ENCODE measurements at places on chromosomes 5 and 9.

DNA sequence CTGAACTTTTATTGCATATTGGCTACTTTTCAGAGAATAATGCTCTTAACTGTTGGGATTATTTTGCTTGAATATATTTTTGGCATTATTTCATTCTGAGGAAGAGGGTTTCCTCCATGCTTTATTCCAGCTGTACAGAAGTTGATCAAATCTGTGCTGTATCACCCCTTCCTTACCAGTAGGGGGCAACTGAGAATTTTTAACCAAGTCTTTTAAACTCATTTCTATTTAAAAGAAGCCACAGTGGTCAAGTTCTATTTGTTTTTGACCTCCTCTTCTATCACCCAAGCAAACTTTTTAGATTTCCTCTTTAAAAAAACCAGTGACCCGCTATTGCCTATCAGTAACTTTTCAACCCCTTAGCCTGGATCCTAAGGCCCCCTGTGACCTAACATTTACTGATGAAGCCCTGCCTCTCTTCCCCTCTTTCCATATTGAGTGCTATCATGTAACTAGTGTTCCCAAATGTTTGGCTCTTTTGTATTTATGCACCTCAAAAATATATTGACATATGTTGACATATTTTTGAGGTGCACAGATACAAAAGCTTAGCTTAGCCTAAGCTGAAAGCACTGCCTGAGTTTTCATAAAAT, 80.6 kb downstream of the FBXO4 start:
- peak; percentile 40 for DNase-seq

DNA sequence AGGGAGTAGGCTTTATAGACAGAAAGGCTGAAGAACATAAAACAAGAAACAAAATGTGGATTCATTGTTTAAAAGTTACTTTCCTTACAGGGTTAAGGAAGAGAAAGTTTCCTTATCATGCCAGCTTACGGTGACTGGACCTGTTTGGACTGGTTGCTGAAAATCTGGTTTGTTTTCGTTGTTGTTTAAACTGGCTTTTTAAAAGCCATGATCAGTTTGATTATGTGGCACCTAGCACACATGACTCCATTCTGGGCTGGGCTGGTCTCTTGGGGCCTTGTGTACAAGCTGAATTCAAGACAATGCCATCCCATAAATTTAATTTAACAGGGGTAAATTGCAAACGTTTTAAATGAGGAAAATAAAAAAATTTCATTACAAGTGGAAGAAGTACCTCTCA, 18.4 kb upstream of the ZNF474 start:
- no peak for DNase-seq

GRCh38 chr9:29241320-29241719, 1668.0 kb upstream of the C9orf72 start:
- no peak for DNase-seq

GRCh38 chr9:16505199-16505598, 365.3 kb downstream of the BNC2 start:
- no peak for DNase-seq

DNA sequence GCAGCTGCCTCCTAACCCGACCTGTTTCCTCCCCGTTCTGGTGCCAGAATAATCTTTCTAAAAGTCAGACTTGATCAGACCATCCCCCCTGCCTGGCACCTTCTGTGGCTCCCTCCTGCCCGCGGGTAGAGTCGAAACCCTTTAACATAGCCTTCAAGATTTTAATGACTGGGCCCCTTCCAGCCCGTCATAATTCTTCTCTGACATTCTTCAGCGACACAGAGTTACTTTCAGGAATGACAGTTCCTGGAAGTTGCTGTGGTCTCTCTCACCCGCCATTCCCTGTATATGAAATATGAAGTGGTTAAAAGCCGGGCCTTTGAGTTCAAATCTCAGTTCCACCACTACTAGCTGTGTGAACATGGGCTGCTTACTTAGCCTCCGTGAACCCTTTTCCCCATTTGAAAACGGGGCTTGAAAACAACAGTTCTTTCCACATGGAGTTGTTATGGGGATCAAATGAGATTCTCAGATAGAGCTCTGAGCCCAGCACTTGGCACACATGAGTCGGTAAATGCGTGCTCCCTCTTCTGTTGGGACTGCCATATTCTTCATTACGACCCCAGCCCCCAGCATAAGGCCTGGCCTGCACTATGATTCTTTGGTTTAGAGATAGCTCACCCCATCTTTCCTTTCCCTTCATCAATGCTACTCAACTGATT, 737 bp downstream of the NANS start:
- DNase-seq: peak; percentile 72

- DNase-seq: no peak
Measured at GRCh38 chr5:157160001-157160400, 6.1 kb downstream of the GARIN3 start.

- no peak for DNase-seq
Measured at GRCh38 chr9:34651876-34652601, at the start of gene IL11RA. IL11RA (plus strand) TSS chr9:34652185; CDS start chr9:34655218, 3,033 bp downstream.

DNA sequence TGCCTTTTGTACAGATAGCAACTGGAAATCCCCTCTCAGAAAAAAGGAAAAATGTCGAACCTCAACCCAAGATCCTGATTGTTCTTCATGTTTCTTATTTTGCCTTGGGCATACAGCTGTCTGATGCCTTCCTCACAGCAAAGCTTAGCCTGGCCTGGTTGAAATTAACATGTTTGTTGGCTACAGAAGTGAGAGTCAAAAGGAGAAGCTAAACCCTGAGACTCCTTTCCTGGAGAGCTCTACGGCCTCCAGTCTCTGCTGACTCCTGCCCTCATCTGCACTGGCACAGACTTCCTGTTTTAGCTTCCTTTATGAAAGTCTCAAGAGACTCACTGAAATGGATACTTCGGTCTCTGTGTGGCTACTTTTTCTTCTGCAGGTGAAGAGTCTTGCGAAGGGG, 186.7 kb downstream of the PARP8 start:
- DNase-seq: no peak

DNA sequence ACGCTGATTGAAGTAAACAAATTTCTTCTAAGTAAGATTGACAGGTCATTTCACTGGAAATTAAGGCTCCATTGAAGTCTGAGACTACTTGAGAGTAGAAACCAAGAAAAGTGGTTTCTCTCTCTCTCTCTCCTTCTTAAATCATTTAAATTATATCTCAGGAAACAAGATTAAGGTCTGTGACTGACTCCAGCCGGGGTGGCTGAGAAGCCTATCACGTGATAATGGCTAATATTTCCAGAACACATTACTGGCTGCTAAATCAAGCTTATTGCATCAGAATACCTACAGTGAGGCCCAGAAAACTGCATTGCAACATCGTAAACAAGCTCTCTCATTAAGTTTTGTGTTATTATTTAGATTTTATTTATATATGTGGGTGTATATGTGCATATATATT, 88.4 kb downstream of the PTCD2 start:
- DNase-seq: peak; percentile 13

DNA sequence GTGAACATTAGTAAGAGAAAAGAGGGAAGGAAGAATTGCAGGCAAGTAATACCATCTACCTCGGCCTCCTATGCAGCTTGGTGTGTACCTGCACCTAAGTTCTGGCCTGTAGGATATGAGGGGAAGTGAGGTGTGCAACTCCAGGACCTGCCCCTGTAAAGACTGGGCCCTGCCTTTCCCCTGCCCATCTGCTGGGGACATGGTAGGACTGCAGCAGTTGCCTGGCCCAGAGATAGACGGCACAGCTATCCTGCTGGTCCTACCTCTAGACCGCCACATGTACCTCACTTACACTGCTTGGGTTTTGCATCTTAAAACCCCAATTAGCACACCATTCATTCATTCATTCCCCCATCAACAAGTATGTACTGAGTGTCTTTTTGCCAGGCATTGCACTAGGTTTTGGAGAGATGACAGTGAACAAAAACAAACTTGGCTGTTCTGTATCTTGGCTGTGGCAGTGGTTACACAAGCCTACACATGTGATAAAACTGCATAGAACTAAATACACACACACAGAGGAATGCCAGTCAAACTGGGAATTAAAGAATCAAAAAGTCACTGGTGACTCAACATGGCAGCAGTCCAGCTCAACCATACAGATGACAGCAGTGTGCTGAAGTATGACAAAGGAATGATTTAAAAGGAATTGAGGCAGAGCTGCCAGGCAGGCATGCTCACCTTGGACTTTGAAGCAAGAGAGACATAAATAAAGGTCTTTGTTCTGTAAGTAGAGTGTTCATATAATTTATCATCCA, 23.3 kb upstream of the MGAT1 start:
- no peak for DNase-seq

- no peak for DNase-seq
Measured at GRCh38 chr5:62954578-62954977, 376.0 kb downstream of the LRRC70 start.

GRCh38 chr9:134775081-134775951, 105.3 kb upstream of the FCN2 start:
- no peak for DNase-seq

GRCh38 chr5:138369706-138370105, 17.2 kb downstream of the KDM3B start:
- peak; percentile 22 for DNase-seq

DNA sequence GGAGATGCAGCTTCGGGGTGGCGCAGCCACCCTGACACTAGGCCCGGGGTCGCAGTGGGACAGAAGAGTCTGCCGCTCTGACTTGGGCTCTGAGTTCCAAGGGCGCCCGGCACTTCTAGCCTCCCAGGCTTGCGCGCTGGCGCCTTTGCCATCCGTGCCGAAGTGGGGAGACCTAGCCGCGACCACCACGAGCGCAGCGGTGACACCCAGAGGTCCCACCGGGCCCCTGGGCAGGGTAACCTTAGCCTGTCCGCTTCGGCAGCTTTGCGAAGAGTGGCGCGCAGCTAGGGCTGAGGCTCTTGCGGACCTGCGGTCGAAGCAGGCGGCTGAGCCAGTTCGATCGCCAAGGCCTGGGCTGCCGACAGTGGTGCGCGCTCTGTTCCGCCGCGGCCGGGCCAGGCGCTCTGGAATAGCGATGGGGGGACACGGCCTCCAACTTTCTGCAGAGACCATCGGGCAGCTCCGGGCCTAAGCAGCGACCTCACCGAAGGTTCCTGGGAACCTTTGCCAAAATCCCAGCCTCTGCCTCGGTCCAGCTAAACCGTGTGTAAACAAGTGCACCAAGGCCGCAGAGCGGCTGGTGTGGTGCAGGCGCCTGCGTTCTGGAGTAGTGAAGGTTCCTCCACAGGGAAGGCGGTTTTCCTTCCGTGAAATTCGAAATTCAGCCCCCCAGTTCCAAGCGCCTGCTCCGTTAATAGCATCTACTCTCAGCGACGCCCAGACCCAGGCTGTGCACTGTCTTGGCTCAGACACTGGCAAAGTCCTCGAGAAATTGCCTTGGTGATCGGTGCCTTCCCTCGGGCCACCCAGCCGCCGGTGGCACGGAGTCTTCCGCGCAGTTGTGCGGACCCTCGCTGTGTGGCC, 7.4 kb downstream of the TLX3 start:
- no peak for DNase-seq

DNA sequence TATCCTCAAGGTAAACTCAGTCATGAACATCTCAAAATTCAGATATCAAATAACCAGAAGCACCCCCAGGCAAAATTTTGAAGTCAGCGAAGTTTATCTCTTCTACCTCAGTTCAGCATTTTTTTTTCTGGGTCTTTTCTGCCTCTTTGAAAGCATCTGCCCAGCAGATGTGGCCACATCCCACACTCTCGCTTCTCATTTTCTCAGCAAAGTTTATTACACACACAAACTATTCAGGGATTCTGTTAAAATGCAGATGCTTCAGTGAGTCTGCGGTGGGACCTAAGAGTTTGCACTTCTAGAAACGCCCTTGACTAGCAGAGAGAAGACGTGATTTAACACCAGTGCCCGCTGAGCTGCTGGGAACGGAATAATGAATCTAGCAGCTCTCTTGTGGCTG, 19.3 kb downstream of the RASEF start:
- no peak for DNase-seq

GRCh38 chr5:163807781-163808180, 302.4 kb downstream of the MAT2B start:
- DNase-seq: no peak

GRCh38 chr5:34045996-34046395, 3.0 kb upstream of the C1QTNF3 start:
- DNase-seq: no peak

DNA sequence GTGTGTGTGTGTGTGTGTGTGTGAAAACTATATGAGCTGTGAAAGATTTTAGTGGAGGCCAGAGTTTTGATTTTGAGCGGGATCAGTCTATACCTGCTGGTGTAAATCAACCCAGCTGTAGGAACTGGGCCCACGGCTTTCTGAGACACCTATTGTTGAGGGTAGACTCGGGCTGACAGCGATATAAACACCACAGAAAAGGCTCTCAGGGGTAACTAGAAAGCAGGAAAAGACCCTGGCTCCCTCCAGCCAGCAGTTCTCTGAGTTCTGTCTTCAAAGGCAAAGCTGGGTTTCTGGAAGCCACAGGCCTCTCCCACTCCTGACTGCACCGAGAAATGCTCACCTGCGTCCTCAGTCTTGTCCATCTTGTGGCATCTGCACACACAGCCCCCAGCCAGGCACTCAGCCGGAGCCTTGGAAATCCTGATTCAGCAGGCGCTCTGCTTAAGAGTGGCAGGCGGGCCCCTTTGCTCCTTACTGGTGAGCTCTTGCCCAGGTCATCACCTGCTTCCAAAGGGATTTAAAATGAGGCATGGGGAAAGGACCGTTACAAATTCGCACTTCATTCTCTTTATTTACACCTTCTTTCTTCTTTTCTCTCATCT, 223.3 kb downstream of the NDUFS4 start:
- no peak for DNase-seq

DNA sequence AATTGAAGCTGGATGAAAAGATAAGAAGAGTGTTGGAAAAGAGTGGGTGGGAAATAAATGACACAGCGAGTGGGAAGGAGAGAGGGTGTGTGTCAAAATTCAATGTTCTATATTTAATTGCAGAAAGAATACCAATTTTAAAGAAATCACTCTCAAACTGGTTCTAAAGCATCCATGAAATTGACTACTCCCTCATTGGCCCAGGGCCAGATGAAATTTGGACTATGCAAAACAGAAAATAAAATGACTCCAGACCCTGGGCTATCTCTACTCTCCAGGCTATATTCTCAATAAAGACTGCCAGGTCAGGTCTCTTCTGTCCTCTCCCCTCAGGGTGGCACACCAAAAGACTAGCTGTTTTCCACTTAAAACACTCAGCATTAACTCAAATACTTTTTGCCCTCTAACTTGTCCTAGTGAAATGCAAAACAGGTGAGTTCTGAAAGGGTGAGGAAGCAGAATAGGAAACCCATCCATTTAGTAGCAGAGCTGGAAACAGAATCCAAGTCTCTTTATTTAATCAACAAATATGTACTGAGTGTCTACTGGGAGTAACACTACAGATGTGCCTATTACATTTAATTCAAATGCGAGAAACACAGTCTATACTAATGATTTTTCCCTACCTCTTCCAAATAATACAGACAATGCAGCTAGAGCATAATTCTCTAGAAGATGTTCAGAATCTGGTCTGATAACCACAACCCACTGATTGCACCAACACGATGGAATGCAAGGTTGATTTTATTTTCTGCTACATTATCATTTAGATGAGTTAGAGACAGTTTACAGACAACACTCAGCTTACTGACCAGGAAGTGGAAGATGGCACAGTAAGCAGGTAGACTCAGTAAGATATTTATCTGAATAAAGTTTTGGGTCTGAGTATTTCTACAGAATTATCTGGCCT, 42.1 kb downstream of the EFCAB9 start:
- no peak for DNase-seq

- no peak for DNase-seq
Measured at GRCh38 chr9:8366161-8366926, 566.8 kb upstream of the DMAC1 start.
